CD4-positive, alpha-beta T cell (primary cell): ENCODE measurements at places on chromosomes 1 and 21. TPM values are rescaled to one million over a fixed set of nuclear protein-coding genes. Genes with fewer than 3 reads are reported as not detected.

LDLRAD1 gene
- not detected for total RNA-seq

RAVER2 gene
- total RNA-seq, result 1.0 TPM

PPM1J gene
- total RNA-seq, result 0.39 TPM

KCNH1 gene
- not detected for total RNA-seq

CCDC185 gene
- not detected for total RNA-seq

GJB5 gene
- total RNA-seq, result not detected

DNA sequence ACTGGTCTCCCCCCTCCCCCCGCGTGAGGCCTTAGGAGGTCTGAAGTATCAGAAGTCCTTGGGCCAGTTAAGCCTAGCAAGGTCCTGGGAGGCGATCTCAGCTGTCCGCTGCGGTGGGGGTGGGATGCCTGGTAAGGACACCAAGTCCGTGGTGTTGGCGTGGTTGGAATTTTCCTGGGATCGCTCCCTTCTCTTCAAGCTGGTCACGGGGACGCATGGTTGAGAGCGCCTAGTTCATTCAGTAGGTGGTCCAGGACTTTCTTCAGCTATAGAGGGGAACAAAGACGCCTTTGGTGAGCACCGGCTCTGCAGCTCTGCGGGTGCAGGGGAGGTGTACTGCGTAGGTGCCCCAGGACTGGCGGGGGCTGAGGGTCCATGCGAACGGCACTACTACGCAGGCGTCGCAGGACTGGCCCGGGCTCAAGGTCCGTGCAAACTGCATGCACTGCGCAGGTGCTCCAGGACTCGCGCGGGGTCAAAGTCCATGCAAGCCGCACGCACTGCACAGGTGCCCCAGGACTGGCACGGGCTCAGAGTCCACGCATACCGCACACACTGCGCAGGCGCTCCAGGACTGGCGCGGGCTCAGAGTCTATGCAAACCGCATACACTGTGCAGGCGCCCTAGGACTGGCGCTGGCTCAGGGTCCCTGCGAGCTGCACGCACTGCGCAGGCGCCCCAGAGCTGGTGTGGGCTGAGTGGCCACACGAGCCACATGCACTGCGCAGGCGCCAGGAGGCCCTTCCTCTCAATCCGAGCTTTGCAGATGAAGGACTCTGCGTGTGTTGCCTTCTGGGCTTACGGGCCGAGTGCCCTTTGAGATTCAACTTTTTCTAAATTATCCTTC lies 36.6 kb upstream of the HMGN1 start:
- H3K27me3 ChIP-seq, result no peaks in the 10 kb centered on the region
- DNase-seq, result peak; percentile 46
- H3K4me1 ChIP-seq, result peaks cover 39% of the 10 kb centered on the region
- H3K4me3 ChIP-seq, result peak overlapping the region; percentile 40
- H3K27ac ChIP-seq, result peak overlapping the region; percentile 35

GRCh38 chr1:28437924-28438699 lies 67.7 kb upstream of the RCC1 start:
- no peak overlapping the region for H3K4me3 ChIP-seq
- DNase-seq, result no peak
- peaks cover 5% of the 10 kb centered on the region for H3K4me1 ChIP-seq
- peaks cover 3% of the 10 kb centered on the region for H3K36me3 ChIP-seq
- H3K27me3 ChIP-seq, result no peaks in the 10 kb centered on the region

GRCh38 chr1:155990005-155990739 lies 11.8 kb upstream of the ARHGEF2 start:
- H3K4me3 ChIP-seq, result no peak overlapping the region
- no peaks in the 10 kb centered on the region for H3K27me3 ChIP-seq
- H3K27ac ChIP-seq, result no peak overlapping the region
- no peak for DNase-seq
- H3K36me3 ChIP-seq, result no peaks in the 10 kb centered on the region
- H3K4me1 ChIP-seq, result peaks cover 13% of the 10 kb centered on the region

- no peak overlapping the region for H3K27ac ChIP-seq
- peaks cover 13% of the 10 kb centered on the region for H3K27me3 ChIP-seq
- DNase-seq, result peak; percentile 74
- H3K4me3 ChIP-seq, result peak overlapping the region; percentile 59
These were observed 17.7 kb downstream of the RAP1GAP start for GRCh38 chr1:21651214-21652042.

DNA sequence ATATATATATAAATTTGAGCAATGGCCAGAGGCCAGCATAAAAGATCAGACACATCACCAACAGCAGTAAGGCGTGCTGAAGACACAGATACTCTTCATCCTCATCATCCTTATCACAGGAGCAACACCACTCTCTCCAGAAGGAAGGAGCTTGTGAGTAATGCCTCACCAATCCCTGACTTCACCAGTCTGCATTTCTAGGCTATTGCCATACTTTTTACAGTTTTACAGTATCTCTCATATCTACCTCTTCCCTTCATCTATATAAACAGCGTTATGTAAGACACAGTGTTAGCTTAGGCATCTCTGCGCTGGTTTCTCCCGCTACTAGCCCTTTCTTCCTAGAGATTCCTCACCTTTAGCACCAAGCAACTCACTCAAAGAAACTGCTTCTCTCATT lies 2.4 kb upstream of the ABL2 start:
- H3K4me1 ChIP-seq, result peaks cover 11% of the 10 kb centered on the region
- H3K4me3 ChIP-seq, result no peak overlapping the region
- H3K27ac ChIP-seq, result no peak overlapping the region
- no peaks in the 10 kb centered on the region for H3K27me3 ChIP-seq

DNA sequence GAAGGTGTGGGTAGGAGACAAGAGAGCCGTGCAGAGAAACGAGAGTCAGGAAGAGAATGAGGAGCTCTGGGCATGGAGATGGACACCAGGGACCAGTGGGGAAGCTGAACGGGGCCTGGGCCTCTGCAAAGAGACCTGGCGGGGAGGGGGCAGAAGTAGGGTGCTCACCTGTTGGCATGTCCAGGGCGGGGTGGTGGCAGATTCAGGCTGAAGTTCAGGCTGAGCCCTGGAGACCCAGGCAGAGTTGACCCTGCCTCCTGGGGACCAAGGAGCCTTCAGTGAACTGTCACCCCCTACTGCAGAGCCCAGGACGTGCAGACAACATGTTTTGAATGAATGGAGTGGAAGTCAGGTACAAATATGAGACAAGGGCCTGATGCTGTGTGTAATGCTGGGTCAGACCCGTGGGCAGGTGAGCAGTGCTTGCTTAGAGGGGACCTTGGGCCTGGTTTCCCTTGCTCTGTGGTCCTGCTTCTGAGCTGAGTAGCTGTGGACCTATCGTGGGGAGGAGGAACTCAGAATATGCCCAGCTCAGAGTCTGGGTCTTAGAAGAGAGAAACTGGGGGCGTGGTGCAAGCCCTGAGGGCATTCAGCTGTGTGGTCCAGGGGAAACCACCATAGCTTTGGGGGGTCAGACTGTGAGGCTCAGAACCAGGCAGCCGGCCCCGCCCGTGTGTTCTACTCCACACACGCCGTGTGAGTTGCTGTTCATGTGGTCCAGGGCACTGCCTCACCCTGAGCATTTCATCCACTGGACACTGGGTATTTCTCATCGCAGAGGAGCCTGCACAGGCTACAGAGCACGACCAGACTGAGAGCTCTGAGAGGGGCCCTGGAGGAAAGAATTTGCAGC lies 21.3 kb upstream of the UMODL1 start:
- H3K4me3 ChIP-seq, result no peak overlapping the region
- H3K36me3 ChIP-seq, result no peaks in the 10 kb centered on the region
- no peak overlapping the region for H3K27ac ChIP-seq
- peaks cover 3% of the 10 kb centered on the region for H3K4me1 ChIP-seq
- no peak for DNase-seq

GRCh38 chr1:91572044-91572443 lies 71.4 kb downstream of the CDC7 start:
- no peak overlapping the region for H3K27ac ChIP-seq
- H3K4me3 ChIP-seq, result no peak overlapping the region

DNA sequence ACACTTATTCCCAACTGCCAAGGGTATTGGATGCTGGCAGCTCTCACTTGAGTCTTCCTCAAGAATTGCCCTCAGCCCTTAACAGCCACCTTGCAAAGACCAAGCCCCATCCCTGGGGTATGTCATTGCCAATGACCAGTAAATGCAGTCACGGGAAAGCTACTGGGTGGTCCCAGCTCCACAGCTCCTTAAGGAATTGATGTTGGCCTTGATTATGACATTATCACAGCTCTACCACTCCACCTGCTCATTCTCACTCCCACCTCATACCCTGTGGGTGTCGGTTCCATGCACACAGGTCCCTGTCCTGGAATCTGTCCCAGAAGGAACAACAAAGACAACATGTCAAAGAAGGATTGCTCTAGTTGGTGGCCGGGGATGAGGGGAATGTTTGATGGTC lies 60.5 kb upstream of the GJB5 start:
- H3K4me3 ChIP-seq, result no peak overlapping the region
- no peak for DNase-seq
- no peak overlapping the region for H3K27ac ChIP-seq
- H3K36me3 ChIP-seq, result no peaks in the 10 kb centered on the region
- H3K4me1 ChIP-seq, result no peaks in the 10 kb centered on the region

DNA sequence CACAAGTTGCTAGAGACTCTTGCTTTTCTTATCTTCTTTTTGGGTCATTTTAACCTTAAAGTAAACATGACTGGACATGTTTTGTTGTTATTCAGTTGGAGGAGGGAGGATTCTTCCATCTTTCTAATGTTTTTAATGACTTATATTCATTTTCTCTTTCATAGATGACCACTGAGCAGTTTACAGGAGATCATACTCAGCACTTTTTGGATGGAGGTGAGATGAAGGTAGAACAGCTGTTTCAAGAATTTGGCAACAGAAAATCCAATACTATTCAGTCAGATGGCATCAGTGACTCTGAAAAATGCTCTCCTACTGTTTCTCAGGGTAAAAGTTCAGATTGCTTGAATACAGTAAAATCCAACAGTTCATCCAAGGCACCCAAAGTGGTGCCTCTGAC lies 11.9 kb downstream of the DYRK3 start:
- H3K36me3 ChIP-seq, result no peaks in the 10 kb centered on the region
- H3K4me1 ChIP-seq, result no peaks in the 10 kb centered on the region
- no peaks in the 10 kb centered on the region for H3K27me3 ChIP-seq
- H3K27ac ChIP-seq, result no peak overlapping the region
- no peak overlapping the region for H3K4me3 ChIP-seq

- DNase-seq, result no peak
- H3K27ac ChIP-seq, result no peak overlapping the region
- peaks cover 4% of the 10 kb centered on the region for H3K27me3 ChIP-seq
- no peaks in the 10 kb centered on the region for H3K36me3 ChIP-seq
- no peak overlapping the region for H3K4me3 ChIP-seq
- peaks cover 15% of the 10 kb centered on the region for H3K4me1 ChIP-seq
These were observed 11.6 kb downstream of the TTLL10 start for GRCh38 chr1:1185101-1185765.

DNA sequence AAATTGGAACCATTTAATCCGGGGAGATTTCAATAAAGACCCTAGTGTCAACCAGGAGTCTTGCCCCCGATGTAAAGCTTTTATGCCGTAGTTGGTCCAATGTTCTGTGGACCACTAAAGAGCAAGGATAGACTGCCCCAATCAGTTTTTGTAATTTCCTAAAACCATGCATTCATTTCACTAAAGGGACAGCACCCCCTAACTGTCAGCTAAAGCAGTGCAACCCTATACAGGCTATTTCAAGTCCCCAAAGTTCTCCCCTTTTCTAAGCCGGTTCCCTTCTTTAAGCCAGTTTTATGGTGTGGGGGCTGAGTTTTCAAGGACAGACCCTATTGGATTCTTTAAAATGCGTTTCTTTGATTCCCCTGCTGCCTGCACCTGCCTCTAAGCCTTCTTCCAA lies 12.7 kb upstream of the PDPN start:
- no peak overlapping the region for H3K27ac ChIP-seq
- no peaks in the 10 kb centered on the region for H3K4me1 ChIP-seq
- DNase-seq, result peak; percentile 5
- H3K4me3 ChIP-seq, result no peak overlapping the region

GRCh38 chr1:34696981-34697380 lies 57.9 kb upstream of the GJB5 start:
- no peaks in the 10 kb centered on the region for H3K4me1 ChIP-seq
- no peak for DNase-seq
- no peaks in the 10 kb centered on the region for H3K36me3 ChIP-seq

DNA sequence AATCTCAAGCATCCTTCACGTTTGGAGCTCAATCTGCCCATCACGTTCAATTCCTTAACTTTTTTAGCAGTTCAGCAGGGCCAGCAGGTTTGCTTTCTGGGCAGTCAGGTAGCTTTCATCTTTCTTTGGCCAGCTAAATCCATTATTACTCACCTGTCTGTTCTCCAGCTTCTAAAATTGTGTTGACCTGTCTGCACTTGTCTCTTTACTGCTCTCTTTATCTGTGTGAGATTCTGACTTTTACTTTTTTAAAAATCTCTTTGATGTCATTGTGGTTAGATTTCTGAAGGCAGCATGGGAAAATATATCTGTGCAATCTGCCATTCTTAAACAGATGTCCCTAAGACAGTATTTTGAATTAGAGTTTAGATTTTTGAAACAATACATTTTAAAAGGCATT lies 24.9 kb upstream of the CYYR1 start:
- DNase-seq, result no peak
- H3K4me3 ChIP-seq, result no peak overlapping the region
- no peak overlapping the region for H3K27ac ChIP-seq
- no peaks in the 10 kb centered on the region for H3K36me3 ChIP-seq

DNA sequence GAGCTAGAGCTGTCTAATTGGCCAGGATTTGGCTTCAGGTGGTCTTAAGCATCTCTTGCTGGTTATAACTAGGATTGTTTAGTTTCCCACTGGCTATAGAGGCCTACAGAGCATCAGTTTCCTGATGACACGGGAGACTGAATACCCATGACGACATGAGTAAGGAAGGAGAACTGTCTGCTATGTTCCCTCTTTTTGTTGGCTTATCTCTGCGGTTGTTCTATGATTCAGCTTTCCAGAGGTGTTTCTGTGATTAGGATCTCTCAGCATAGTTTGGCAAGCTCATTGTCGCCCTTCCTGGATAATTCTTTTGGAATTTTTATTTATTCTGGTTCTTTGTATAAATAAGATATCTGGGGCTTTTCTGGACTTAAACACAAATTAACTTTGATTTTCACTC lies 163.4 kb downstream of the OLFM3 start:
- H3K27me3 ChIP-seq, result no peaks in the 10 kb centered on the region
- DNase-seq, result no peak
- H3K27ac ChIP-seq, result no peak overlapping the region
- no peaks in the 10 kb centered on the region for H3K36me3 ChIP-seq
- H3K4me1 ChIP-seq, result no peaks in the 10 kb centered on the region

- H3K36me3 ChIP-seq, result no peaks in the 10 kb centered on the region
- H3K27me3 ChIP-seq, result no peaks in the 10 kb centered on the region
- no peak overlapping the region for H3K27ac ChIP-seq
- DNase-seq, result no peak
- no peak overlapping the region for H3K4me3 ChIP-seq
- no peaks in the 10 kb centered on the region for H3K4me1 ChIP-seq
These were observed 10.7 kb downstream of the AK5 start for GRCh38 chr1:77292551-77292950.
